ENCODE measurements at places on chromosomes 3 and 15. TPM values are rescaled to one million over a fixed set of nuclear protein-coding genes. Genes with fewer than 3 reads are reported as not detected.

Gene BNC1
- 7.7 TPM for total RNA-seq

Gene GOLGA6A
- not detected for total RNA-seq

Gene FSIP1
- total RNA-seq = 3.9 TPM

Gene SLC22A13
- total RNA-seq = 0.33 TPM

Gene KBTBD13
- total RNA-seq = not detected

Gene CISH
- 0.99 TPM for total RNA-seq

Gene BCL2A1
- 5.9 TPM for total RNA-seq

Gene LYZL4
- not detected for total RNA-seq

Gene SH2D7
- not detected for total RNA-seq

DNA sequence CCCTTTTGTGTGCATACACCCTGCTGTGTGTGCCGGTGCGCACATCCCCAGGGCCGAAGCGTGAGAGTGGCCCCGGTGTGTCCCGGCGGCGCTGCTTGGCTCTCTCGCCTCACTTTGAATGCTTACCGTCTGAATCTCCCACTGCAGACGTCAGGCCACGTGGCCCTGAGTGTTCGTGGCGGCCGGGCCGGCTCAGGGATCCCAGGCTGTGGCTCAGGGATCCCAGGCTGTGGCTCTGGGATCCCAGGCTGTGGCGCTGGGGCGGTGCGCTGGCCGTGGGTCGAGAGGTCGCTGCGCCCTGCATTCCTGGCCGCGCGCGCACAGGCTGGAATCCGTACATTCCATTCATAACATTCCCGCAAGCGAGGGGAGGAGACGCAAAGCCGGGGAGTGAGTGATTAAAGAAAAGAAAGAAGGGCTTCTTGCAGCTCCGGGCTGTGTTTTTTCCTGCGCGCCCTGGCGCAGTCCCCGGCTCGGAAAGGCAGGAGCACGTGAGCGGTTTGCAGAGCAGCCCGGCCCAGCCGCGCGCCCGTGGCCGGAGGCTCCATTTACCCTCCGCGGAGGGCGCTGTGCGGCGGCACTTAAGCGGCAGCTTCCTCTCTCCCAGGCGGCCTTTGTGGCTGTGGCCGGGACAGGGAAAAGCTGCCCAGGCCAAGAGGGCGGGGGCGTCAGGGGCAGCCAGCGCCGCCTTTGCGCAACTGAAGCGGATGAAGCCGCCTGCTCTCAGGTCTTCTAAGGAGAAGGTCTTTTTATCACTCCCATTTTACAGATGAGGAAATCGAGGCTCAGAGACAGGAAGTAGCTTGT is 87.0 kb upstream of the ALDH1L1 start:
- peak overlapping the region; percentile 29 for H3K4me3 ChIP-seq
- H3K4me1 ChIP-seq = peaks cover 14% of the 10 kb centered on the region
- no peaks in the 10 kb centered on the region for H3K27me3 ChIP-seq

DNA sequence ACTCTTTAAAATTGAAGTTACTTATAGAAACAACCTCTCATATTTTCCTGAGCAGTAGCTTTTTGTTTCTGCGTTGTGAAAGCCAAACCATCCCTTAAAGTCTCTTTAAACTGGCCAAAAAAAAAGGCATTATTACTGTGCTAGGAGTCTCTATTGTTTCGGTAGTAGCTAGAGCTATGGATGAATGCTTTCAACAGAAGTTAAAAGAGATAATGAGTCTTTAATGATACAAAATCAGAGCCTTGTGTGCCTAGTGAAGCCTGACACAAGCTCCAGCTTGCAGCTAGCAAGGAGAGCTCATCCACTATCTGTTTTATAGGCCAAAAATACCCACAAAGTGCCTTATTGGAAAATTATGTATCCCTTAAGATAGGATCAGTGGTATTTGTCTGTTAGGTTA is 360.4 kb upstream of the CDIN1 start:
- H3K4me3 ChIP-seq = no peak overlapping the region
- no peaks in the 10 kb centered on the region for H3K27me3 ChIP-seq
- H3K4me1 ChIP-seq = no peaks in the 10 kb centered on the region
- no peak overlapping the region for H3K27ac ChIP-seq

DNA sequence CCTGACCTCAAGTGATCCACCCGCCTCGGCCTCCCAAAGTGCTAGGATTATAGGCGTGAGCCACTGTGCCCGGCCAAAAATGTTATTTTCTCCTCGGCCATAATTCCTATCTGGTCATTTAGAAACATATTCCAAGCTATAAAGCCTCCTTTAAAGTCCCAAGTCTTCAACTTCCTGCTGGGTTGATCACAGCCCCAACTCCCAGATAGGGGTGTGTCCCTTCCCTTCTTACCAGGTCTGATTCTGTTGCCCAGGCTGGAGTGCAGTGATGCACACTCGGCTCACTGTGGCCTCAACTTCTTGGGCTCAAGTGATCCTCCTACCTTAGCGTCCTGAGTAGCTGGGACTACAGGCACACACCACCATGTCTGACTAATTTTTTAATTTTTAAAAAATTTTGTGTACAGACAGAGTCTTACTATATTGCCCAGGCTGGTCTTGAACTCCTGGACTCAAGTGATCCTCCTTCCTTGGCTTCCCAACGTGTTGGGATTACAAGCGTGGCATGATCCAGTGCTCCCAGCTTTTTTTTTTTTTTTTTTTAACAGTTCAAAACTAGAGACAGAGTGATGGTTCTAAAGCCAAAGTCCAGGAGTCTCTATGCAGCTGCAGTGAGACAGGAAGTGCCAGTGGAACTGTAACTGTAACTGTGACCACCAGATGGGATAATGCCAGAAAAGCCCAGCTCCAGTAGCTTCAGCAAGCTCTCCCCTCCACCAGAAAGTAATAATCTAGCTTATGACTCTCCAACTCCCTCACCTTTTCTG is 8.2 kb upstream of the PRKAR2A start:
- H3K4me1 ChIP-seq = no peaks in the 10 kb centered on the region
- H3K4me3 ChIP-seq = no peak overlapping the region
- no peak for DNase-seq
- H3K36me3 ChIP-seq = no peaks in the 10 kb centered on the region

GRCh38 chr3:53597136-53597915 is 102.9 kb downstream of the CACNA1D start:
- no peaks in the 10 kb centered on the region for H3K36me3 ChIP-seq
- no peak for DNase-seq
- H3K27me3 ChIP-seq = no peaks in the 10 kb centered on the region
- no peak overlapping the region for H3K4me3 ChIP-seq
- H3K4me1 ChIP-seq = no peaks in the 10 kb centered on the region

DNA sequence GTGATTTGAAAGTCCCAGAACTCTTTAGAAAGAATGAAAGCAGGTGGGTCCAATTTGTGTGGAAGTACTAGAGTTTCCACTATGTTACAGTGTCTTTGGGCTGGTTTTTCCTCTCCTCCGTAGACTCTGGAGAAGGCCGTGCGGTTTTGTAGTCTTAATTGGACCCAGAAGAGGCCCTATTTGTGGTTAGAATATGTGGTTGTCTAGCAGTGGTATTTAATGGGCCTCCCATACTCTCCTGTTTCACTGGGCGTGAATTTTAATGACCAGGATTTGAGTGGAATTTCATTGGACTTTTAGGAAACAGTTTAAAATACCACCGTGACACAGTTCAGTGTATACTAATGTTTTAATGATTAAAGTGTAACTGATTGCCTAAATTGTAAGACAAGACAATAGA is 182.3 kb downstream of the BBX start:
- H3K4me1 ChIP-seq = no peaks in the 10 kb centered on the region
- no peak overlapping the region for H3K27ac ChIP-seq
- no peaks in the 10 kb centered on the region for H3K27me3 ChIP-seq
- peak; percentile 3 for DNase-seq
- no peaks in the 10 kb centered on the region for H3K36me3 ChIP-seq

DNA sequence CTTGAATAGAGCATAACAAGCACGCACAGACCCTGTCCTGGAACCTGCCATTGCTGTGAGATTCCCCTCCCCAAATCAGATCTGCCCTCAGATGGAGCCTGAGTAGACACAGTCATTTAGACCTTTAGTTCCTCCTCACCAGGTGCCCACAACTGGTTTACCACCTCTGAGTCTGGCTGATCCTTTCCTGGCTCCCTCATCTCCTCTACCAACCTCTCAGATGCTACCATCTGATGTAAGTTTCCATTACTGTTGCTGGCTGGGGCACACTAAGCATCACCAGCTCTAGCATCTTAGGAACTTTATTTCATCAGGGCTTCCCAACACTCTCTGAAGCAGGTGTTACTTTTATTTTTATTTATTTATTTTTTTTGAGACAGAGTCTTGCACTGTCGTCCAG is 288.3 kb downstream of the TLE3 start:
- H3K27ac ChIP-seq = no peak overlapping the region
- H3K27me3 ChIP-seq = no peaks in the 10 kb centered on the region
- no peak for DNase-seq
- H3K4me3 ChIP-seq = no peak overlapping the region

- H3K27me3 ChIP-seq = no peaks in the 10 kb centered on the region
- no peak for DNase-seq
- no peak overlapping the region for H3K27ac ChIP-seq
- no peak overlapping the region for H3K4me3 ChIP-seq
- no peaks in the 10 kb centered on the region for H3K4me1 ChIP-seq
Measured at GRCh38 chr15:93527374-93528050, 438.5 kb upstream of the RGMA start.

- H3K27me3 ChIP-seq = no peaks in the 10 kb centered on the region
- no peaks in the 10 kb centered on the region for H3K4me1 ChIP-seq
- H3K4me3 ChIP-seq = no peak overlapping the region
- no peak overlapping the region for H3K27ac ChIP-seq
- peak; percentile 52 for DNase-seq
- H3K36me3 ChIP-seq = peaks cover 7% of the 10 kb centered on the region
Measured at GRCh38 chr15:50358845-50359244, 3.8 kb upstream of the GABPB1 start.

GRCh38 chr3:122931636-122932035 is 95.9 kb downstream of the SEMA5B start:
- peaks cover 16% of the 10 kb centered on the region for H3K27me3 ChIP-seq
- H3K4me1 ChIP-seq = no peaks in the 10 kb centered on the region
- no peak overlapping the region for H3K4me3 ChIP-seq
- no peak overlapping the region for H3K27ac ChIP-seq
- no peak for DNase-seq

DNA sequence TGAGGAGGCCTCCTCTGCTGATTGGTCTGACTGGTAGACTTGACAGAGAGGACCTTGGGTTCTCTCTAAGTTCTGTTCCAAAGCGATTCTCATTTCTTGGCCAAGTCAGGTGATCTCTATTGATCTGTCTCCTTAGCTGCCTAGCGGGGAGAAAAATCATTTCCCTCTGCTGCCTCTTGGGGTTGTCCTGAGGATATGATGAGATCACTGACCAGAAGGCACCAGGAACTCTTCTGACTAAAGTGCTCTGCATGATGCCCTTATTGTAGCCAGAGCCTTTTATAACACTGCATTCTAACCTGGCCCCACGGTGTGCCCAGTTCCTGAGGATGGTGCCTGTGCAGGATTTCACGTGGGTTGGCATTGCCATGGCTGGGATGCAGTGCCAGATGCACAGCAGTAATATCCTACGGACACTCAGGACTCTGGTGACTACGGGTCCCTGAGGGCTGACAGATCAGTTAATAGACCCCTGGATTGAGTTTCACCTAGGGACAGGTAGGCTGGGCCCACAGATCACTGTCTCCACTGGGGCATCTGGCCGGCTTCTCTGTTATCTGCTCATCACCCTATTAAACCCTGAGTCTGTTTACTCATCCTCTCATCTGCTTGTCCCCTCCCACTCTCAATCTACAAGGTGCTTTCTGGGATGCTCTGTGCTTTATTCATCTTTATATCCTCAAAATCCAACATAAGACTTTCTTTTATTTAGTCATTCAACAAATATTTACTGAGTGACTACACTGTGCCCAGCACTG is 3.9 kb upstream of the HEG1 start:
- peak; percentile 50 for DNase-seq
- peaks cover 31% of the 10 kb centered on the region for H3K4me1 ChIP-seq
- H3K36me3 ChIP-seq = no peaks in the 10 kb centered on the region
- H3K27ac ChIP-seq = no peak overlapping the region
- no peak overlapping the region for H3K4me3 ChIP-seq

Data from fibroblast of lung (primary cell).